ENCODE measurements at places on chromosomes 4 and X. TPM values are rescaled to one million over a fixed set of nuclear protein-coding genes. Genes with fewer than 3 reads are reported as not detected.

Gene P2RY8
- total RNA-seq = 139 TPM

- DNase-seq = no peak
Measured at GRCh38 chrX:34879886-34880285, 62.7 kb upstream of the FAM47B start.

DNA sequence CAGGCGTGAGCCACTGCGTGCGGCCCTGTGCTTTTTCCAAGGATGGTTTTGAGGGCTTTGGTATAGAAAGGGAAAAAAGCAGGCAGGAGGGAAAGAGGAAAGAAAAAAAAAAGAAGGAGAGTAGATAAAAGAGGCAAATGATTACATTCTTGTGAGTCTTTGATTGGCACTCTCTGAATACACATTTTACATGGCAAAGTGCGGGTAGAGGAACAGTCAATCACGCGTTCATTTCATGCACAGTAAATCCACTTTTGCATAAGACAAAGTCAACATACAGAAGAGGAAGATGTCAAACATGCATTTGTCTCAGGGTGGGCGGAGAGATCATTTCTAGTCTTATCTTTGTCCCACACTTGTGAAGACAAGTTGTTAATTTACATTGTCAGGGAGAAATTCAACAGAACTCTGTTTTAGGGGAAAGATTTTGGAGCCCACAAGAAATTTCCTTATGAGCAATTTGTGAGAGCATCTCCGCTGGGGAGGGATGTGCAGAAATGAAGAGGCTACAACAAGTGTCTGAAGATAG lies 183.2 kb downstream of the DHRSX start:
- no peak for DNase-seq

Gene NKX6-1
- not detected for total RNA-seq

- no peak for DNase-seq
Measured at GRCh38 chr4:7291372-7292114, 99.2 kb downstream of the SORCS2 start.

DNA sequence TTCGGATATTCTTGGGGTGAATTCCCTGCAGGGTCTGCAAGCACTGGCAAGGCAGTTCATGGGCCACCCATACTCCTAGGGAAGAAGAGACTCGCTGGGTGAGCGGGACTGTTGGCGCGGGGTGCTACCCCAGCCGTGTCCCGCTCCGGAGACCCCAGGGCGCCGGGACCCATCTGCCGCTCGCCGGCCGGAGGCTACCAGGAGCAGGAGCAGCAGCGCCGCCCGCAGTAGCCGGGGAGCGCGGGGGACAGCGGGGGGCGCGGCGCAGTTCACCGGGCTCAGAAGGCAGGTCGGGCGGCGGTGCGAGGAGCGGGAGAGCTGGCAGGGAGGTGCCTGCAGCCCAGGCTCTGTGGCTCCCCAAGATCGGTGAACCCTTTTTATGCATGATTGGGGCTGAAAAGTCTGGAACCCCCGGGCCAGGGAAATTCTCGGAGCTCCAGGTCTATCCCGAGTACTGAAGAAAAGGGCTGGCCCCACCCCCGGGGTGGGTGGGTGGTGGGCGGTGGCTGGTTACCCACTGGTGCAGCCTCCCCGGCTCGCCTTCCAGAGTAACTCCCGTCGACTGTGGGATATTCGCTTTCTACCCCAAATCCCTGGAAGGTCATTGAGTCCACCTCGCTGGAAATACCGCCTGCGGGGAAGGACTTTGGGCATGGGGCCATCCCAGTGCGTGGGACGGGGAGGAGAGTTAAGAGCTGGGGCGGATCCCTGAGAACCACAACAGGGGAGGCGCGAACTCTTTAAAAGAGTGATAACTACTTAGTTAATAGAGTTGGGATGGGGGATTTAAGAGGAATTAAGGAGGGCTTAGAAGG lies 37.6 kb downstream of the PF4 start:
- no peak for DNase-seq

GRCh38 chrX:24646745-24647182 lies 383 bp downstream of the PCYT1B start:
- DNase-seq = peak; percentile 9

DNA sequence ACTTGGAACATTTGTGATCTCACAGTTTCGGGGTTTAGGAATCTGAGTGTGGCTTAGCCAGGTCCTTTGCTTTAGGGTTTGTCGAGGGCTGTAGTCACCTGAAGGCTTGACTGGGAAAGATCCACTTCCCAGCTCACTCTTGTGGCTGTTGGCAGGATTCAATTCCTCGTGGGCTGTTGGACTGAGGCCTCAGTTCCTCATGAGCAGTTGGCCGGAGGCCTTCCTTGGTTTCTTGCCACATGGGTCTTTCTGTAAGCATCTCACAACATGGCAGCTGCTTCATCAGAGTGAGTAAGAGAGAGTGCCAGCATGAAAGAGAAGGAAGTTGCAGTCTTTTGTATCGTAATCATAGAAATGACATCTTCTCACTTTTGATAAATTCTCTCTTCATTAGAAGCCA lies 11.1 kb downstream of the TXLNG start:
- no peak for DNase-seq

Gene USP17L30
- not detected for total RNA-seq

GRCh38 chr4:99458911-99459447 lies 23.8 kb upstream of the ADH7 start:
- no peak for DNase-seq

DNA sequence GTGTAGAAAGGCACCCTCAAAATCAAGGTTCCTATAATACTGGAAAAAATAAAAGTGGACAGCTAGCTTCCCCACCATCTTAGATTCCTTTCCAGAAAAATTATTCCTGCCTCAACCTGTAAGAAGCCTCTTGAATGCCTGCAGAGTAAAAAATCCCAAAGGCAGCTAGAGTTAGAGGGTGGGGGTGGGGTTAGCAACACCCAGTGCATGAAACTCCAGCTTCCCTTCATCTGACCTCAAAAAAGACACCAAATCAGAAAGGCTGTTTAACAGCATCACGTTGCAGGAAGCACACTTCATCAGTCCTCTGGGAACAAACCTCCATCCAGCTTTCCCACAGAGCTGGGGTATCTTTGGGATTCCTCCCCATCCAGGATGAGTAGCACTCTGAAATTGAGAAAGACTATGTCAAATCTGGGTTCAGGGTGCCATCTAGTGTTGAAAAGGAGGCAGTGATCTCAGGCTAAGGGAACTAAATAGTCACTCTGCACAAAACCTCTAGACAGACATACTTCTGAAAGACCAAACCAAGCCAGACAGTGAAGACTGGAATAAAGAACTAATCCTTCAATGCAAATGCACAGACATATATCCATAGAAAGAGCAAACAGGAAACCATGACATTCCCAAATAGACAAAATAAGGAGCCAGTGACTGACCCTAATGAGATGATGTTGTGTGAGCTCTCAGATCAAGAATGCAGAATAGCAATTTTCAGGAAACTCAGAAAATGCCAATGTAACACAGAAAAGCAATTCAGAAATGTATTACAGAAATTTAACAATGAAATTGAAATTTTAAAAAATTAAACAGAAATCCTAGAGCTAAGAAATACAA lies 97.9 kb downstream of the ARHGEF9 start:
- DNase-seq = no peak

Gene RBPJ
- total RNA-seq = 81.1 TPM

Gene EDNRA
- 0.29 TPM for total RNA-seq

- no peak for DNase-seq
Measured at GRCh38 chr4:184189966-184190365, 27.7 kb downstream of the ENPP6 start.

- no peak for DNase-seq
Measured at GRCh38 chrX:6959006-6959405, 188.5 kb upstream of the STS start.

Gene MAGEA3
- total RNA-seq = 0.28 TPM

Gene MAGEA1
- total RNA-seq = not detected

DNA sequence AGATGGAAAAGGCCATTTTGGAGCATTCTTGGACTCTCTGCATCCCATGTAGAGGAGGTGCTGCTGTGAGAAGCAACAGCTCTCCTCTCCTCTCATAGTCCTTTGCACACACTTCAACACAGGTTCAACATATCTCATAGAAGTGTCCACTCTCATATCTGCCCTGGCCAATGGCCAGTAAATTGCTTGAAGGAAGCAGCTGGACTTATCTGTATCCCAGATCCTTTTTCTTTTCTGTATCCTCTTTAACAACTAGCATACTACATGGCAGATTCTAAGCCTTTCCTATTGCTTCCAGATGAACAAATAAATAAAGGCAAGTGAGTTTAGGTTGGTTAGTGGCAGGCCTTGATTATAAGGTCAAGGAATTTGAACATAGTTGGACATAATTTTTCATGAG lies 122.0 kb downstream of the HS6ST2 start:
- DNase-seq = no peak

Gene OTC
- total RNA-seq = not detected

Gene MND1
- total RNA-seq = 0.53 TPM

Gene EXOC1
- total RNA-seq = 24.1 TPM

DNA sequence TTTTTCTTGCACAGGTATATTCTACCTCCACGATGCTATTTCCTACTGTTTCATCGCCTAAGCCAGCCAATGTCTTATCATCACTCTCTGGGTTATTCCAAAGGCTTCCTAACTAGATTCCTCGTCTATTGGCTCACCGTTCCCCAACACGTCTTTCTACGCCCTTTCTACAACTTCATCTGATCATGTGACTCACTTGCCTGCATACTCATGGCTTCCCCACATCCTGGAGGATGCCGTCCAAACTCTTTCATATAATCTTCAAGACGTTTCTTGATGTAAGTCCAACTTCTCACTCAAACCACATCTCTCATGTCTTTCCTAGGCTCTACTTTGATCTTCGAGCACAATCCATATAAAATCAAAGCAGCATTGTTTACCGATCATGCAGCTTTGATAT lies 322.0 kb upstream of the PPARGC1A start:
- no peak for DNase-seq

DNA sequence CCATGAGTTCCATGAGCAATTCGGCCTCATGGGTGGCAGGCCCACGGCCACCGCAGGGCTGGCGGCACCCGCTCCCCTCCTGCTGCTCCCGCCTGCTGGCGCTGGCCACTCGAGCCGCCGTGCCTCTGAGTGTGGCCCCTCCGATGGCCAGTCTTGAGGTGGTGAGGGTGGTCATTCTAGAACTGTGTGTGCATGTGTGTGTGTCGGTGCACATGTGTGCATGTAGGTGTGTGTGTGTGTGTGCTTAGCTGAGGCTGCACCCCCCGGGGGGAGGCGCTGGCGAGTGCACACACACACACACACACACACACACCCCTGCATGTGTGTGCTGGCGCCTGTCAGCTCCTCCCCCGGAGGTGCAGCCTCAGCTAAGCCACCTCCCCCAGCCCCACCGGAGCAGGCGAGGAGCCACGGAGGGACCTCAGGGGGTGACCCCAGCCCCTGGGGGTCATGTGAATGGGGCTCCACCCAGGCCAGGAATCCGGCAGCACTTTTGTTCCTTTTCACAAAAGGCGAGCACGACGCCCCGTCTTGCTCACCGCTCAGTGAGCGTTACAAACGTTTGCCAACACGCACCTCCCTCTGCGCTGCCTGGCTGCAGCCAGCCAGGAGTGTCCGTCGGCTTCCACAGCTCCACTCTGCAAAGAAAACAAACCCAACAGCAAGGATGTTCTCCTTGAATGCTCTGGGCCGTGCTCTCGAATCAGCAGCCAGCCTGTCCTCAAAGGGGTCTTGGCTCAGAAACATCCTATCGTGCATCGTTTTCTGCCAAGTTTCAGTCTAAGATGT lies 29.9 kb downstream of the FGFRL1 start:
- DNase-seq = no peak

Gene HAND2
- total RNA-seq = not detected

GRCh38 chr4:181849472-181849871 lies 393.7 kb upstream of the TENM3 start:
- no peak for DNase-seq

GRCh38 chr4:107017443-107018343 lies 18.4 kb downstream of the DKK2 start:
- DNase-seq = no peak

Gene RBM46
- not detected for total RNA-seq

DNA sequence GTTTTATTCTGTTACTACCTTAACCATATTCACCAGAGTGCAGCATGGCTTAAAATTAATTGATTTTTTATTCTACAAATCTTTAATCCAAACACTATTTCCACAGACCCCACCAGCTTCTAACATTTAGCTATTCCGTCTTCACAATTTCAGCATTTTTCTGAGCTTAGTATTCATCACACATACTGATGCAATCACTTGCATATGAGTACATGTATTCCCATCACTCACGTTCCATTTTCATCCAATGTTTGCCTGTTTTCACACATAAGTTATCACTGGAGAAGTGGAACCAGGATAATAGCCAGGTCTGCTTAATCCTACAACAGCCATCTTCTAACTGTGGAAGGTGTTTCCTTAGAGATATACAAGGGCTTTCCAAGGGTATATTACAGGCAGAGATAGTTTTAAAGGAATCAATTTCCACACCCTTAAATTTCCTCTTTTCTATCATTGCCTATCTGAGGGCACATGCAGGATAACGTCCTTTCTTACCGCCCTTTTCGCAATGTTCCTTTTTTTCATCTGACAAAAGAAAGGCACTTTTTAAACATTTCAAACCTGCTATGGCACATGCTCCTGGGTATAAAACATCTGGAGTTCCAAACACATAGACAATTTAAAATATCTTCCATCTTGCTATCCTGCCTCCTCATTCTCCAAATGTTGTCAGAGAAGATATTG lies 115.8 kb downstream of the CORIN start:
- DNase-seq = no peak

Gene CLDN22
- total RNA-seq = not detected

DNA sequence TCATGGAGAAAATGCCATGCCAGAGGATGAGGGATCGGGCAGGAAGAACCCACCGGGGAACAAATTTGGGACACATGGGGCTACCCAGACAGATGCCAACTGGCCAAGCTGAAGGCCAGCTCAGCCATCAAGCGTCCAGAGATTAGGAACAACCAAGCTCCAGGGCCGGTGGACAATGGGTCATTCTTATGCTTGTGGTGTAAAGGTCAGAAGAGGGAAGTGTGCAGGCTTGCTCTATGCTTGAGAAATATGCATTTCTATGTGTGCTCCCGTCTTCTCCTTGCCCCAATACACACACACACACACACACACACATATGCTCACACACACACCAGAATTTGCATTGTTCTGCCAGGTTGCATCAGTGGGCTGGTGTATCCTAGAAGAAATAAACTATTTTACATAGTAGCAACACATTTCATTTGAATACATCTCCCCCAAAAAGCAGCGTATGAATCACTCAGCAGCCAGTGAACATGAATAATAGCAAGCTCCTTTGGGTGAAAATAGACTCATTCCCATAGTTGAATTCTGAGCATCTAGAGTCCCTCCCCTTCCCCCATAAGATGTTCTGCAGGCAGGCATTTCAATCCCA lies 201.9 kb upstream of the PPARGC1A start:
- no peak for DNase-seq

- DNase-seq = peak; percentile 6
Measured at GRCh38 chrX:12814420-12814819, 23.2 kb downstream of the PRPS2 start.

Gene YIPF7
- total RNA-seq = not detected

Gene ZNF157
- 0.95 TPM for total RNA-seq

Gene EREG
- 0.16 TPM for total RNA-seq

DNA sequence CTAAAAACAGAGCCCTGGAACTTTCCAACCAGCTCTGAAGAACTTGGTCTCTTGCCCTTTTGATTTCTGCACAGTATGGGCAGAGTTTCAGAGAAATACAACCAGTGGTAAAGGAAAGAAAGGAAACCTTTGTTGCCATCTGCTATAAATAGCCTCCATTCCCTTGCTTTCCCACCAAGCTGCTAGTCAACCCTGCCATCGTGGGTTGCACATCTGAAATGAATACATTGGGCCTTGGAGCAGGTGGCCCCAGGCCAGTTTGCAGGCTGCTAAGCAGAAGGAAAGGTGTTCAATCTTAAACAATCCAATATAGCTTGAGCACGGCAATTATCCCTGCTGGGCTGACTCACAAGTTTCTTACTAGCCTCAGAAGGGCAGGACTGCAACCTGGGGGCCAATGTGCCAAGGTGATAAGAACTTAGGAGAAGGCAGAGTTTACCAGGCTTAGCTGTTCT lies 142.5 kb downstream of the PPARGC1A start:
- no peak for DNase-seq

Gene RHOXF2B
- total RNA-seq = not detected
